NCI-H1092 (cell line): ENCODE measurements at places on chromosomes 13 and 19.

GRCh38 chr19:41901707-41902360 lies 18.9 kb downstream of the ARHGEF1 start:
- no peak for DNase-seq

- no peak for DNase-seq
These were observed 5.9 kb upstream of the GRAMD1A start for GRCh38 chr19:34994286-34994642.

- no peak for DNase-seq
These were observed 3.3 kb upstream of the C3 start for GRCh38 chr19:6723738-6724137.

- DNase-seq = no peak
These were observed 73.4 kb upstream of the TRPC4 start for GRCh38 chr13:37942929-37943328.

DNA sequence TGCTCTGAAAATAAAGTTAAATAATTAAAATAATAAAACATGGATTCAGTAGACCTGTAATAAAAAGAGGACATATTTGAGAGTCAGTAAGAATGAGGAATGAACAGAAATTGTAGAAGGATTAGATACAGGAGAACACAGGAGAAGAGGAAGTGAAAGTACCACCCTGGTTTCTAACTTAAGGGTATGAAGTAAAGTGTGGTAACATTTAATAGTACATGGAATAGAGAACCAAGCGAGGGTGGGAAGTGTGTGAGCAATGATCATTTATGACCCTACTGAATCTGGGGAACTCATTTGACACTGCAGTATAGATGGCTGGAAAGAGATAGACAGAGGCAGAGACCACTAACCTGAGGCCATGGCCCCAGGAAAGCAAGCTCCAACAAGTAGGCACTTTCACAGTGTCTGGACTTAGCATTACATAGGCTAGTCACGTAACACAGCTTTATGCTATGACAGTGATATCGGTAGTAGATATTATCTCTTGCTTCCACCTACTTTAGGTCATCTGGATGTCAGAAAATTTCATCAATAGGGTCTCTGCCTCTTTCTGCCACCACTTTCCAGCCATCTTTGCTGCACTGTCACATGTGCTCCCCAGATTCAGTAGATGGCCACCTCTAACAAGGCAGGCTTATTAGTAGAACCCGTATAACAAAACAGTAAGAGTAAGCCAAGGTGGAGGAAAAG lies 633.9 kb upstream of the MIR17HG start:
- no peak for DNase-seq

DNA sequence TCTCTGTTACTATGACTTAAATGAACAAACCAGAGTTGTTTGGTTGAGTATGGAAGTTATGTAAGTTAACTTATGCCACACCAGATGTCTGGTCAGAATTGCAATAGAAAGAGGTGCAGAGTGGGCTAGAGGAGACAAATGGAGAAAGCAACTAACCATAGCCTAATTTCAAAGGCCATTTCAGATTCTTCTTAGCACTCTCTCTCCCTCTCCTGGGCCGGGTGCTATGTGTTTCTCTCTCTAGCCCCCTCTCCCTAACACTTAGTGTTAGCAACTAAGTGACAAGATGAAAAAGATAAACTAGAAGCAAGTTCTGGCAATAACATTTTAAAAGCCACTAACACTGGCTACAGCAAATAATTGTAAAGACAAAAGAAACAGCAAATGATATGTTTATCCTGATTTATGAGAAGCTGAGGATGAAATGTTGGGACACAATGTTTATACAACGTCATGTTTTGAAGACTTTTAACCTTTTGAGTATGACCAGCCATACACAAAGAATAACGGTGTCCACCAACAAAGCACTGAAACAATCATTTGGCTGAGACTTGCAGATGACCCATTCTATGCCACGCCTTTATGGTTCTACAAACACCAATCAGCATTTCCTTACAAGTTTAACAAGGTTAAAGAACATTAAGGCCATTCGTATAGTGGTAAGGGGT lies 18.6 kb downstream of the SERPINE3 start:
- no peak for DNase-seq

DNA sequence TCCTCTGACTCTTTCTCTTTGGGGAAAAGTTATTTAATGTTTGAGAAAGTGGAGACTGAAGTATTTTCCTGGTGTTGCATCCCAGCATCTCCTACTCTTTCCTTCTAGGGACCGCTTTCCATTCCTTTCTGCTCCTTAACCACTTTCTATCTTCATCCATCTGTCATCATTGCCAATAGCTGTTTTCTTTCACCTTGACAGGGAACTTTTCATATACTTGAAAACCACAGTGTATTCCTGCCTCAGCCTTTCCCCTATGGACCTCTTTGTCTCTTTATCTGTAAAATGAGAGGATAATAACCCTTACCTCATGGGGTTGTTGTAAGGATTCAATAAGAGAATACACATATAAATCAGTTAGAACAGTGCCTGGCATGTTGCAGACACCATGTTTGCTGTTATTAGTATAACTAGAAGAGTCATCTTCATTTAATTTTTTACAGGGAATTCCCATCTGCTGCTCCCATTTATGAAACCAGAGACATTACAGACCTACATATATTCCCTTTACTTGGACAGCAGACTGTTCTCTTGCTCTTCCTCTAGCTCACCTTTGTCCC lies 31.8 kb downstream of the LCP1 start:
- no peak for DNase-seq

- no peak for DNase-seq
These were observed 11.5 kb downstream of the UBXN6 start for GRCh38 chr19:4445963-4446703.

DNA sequence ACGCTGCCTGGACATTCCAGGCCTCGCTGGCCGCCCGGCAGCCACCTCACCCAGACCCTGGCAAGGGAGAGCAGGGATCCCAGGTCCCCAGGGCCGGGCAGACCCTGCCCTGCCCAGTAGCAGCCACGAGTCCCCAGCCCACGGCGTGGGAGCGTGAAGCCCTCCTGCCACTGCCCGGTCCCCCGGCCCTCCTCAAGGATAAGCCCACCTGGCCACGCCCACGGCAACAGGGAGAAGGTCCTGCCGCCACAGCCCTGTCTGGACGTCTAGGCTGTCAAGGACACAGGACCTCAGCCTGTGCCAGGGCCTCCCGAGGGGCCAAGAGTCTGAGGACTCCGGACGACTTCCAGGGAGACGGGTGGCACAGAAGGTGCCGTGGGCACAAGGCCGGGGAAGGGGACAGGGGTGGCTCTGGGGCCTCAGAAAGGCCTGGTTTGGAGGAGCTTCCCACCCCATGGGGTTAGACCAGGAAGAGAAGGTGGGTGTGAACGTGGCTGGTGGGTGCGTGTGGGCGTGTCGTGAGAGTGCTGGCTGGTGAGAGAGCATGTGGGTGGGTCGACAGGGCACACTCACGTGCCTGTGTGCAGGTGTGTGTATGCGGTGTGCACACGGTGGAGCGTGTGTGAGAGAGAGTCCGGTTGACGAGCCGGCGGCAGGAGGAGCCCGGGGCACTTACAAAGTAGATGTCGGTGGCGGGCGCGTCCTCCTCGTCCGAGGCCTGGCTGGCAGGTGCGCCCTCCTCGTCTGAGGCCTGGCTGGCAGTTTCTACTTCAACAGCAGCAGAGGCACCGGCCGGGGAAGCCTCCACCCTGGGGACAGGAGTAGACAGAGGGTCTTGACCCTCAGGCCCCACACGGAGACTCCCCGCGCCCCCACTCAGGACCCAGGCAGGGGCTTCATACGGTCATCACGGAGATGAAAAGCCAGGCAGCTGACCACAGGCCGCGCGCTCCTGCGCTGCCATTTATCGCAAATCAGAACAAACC lies 11.9 kb upstream of the CACTIN start:
- no peak for DNase-seq
